Epithelial cell of proximal tubule (primary cell): ENCODE measurements at places on chromosomes 4 and X.

- DNase-seq = peak; percentile 59
Measured at GRCh38 chr4:188778905-188779304, 639.7 kb downstream of the TRIML1 start.

- DNase-seq = no peak
Measured at GRCh38 chrX:70509078-70509477, 64.4 kb downstream of the DLG3 start.

DNA sequence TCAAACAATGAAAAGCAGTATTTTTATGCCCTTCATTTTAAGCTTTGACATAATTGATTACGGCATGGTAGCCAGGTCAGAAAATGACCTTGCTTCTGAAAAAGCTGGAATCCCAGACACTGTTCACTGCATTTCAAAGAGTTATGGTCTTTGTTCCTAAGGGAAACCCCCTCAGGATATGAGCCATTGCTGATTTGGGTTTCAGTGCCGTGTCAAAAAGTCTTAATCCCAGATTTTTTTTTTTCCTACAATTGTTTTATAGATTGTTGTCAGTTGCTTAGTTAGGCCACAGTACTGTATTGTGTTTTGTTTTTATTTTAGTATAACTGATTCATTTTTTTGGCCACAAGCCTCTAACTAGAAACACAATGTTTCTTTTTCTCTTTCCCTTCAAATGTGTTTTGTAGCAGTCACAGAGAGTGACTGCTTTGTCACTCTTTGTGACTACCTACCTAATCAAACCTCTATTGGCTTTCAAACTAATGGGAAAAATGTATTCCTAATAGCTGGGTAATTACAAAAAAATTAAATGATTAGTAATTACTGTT, 10.3 kb downstream of the WDR44 start:
- no peak for DNase-seq

DNA sequence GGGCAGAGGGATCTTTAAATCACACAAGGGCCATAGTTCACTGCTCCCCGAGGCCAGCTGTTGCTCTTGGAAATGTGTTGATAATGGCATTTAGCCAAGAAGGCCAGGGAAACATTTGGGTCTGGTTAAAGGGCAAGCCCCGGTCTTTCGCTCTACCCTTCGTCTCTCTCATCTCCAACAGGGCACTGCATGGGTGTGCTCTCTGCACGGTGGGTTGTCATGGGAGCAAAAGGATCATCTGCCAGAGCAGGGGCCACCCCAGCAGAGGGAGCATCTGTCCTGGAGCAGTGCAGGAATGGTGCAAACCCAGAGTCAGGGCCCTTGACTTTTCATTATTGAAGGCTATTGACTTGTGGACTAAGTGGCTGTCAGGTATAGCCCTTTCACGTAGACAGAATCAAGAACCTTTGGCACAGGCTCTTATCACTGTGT, 22.7 kb upstream of the PGRMC2 start:
- no peak for DNase-seq

GRCh38 chr4:178086320-178086719, 644.1 kb upstream of the AGA start:
- DNase-seq = no peak

DNA sequence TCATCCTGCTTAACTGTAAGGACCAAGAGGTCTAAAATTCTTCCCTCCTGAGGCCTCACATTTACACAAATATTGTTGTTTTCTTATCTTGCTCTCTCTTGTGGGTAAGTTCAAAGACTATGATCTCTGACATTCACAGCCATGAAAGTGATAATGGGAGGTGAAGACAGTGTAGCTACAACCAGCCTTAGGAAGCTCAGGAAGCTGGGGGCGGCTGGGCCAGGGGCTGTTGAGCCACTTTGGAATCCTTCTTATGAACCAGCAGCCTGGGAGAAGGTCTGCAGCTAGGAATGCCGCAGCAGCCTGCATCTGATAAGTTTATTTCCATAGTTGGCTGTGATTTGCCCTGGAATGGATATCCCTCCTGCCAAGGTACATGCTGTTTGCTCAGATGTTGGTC, 316.2 kb downstream of the STIM2 start:
- DNase-seq = no peak

DNA sequence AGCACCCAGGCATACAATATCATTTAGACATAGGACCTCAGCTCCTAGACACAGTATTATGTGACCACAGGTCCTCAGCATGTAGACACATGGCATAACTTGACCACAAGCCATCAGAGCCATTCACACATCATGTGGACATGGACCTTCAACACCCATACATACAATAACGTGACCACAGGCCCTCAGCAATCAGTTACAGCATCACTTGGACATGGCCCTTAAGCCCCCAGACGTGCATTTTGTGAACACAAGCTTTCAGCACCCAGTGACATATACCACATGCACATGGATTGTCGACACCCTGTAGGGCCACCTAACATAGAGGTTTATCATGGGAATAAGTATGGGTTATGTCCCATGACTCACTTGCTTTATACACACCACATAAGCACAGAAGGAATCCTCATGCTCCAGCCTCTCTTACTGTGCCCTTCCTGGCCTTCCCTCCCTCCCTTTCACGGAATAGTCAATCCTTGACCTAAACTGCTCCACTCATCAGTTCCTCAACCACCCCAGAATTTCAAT, 1.9 kb downstream of the TSPYL2 start:
- no peak for DNase-seq

GRCh38 chr4:75325318-75325979, 188.8 kb downstream of the RCHY1 start:
- DNase-seq = no peak

- no peak for DNase-seq
Measured at GRCh38 chrX:63718010-63718694, 66.9 kb downstream of the ARHGEF9 start.
